ENCODE measurements at places on chromosomes 3 and 15.
A peak's percentile ranks its signal among the peaks of the same experiment; 100 is the strongest.

- no peak for DNase-seq
Measured at GRCh38 chr3:194865061-194865460, 179.4 kb downstream of the FAM43A start.

- no peak for DNase-seq
Measured at GRCh38 chr3:162117961-162118360, 621.4 kb downstream of the OTOL1 start.

- peak; percentile 43 for DNase-seq
Measured at GRCh38 chr3:170811928-170812591, 57.9 kb downstream of the RPL22L1 start.

- DNase-seq: no peak
Measured at GRCh38 chr15:100663086-100663914, 60.9 kb downstream of the ASB7 start.

DNA sequence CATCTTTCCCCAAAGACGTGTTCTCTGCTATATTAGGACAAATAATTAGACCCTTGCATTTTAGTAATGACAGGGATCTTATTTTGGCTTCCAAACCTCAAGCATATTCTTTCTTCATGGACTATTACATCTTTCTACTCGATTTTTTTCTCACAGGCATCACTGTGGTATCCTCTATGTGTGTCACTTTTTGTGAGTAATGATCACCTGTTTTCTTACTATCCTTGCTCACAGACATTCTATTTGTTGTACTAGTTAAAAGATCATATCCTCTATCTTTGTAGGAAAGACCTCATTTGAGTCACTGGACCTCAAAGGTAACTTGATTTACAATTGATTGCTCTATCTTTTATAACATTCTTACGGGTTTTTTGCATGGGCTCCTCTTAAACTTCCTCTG is 6.8 kb downstream of the C3orf80 start:
- no peak for DNase-seq

- no peak for DNase-seq
Measured at GRCh38 chr3:7371693-7372572, 511.0 kb downstream of the GRM7 start.

DNA sequence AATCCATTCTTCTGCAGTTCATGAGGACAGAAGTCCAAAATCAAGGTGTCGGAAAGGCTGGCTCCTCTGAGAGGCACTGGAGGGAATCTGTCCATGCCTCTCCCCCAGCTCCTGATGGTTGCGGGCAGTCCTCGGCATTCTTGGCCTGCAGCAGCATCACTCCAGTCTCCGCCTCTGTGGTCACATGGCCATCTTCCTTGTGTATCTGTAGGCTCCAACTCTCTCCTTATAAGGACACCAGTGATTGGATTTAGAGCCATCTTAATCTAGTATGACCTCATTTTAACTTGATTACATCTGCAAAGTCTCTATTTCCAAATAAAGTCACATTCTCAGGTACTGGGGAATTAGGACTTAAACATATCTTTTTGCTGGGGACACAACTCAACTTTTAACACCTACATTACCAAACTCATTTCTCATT is 56.0 kb upstream of the FLNB start:
- DNase-seq: no peak

- no peak for DNase-seq
Measured at GRCh38 chr3:43024181-43024885, 45.2 kb downstream of the GASK1A start.

DNA sequence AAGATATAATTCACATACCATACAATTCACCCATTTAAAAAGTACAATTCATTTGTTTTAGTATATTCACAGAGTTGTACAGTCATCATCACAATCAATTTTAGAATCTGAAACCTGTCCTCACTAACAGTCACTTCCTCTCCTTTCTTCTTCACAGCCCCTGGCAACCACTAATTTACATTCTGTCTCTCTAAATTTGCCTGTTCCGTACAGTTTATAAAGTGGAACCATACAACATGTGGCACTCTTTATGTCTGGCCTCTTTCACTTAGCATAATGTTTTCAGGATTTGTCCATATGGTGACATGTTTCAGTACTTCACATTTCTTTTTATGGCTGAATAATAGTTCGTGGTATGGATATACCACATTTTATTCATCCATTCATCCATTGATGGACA is 22.7 kb downstream of the ERICH6 start:
- DNase-seq: no peak

GRCh38 chr3:183825456-183826161 is at the start of gene MAP6D1:
TSS of gene MAP6D1 (minus strand) at chr3:183825577. CDS start at chr3:183825547, 30 bp downstream.
- no peak for DNase-seq

DNA sequence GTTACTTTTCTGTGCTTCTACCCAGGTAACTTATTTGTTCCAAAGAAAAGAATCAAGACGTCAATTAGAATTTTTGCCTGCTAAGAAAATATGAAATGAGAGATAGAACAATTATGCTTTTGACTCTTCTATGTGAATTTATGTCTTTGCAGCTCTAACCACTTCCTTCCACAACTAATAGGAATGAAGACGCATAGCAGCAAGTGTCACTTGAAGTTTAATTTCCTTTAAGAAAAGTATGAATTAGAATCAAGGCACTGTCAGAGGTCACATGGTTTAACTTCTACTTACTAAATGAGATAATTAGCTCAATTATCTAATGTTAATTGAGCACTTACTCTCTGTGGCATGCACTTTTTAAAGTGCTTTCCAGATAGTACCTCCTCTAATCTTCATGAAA is 3.3 kb downstream of the WDR49 start:
- DNase-seq: no peak

GRCh38 chr3:8220291-8220690 is 281.3 kb upstream of the LMCD1 start:
- DNase-seq: no peak

- no peak for DNase-seq
Measured at GRCh38 chr15:98653686-98654085, 5.3 kb downstream of the IGF1R start.

DNA sequence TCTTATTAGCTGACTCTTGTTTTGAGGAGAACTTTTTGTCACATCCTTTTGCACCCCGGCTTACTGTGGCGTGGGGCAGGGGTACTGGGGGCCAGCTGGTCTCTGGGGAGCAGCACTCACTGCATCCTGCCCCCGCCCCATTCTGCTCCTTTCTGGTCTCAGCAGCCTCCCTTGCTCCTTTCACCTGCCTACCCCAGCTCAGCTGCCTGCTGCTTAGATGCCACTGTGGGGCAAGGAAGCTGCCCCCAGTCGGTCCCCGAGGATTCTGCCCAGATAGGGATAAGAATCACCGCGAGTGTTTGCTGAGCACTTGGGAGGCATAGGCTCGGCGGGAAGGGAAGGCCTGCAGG is 32.0 kb downstream of the APBA2 start:
- DNase-seq: no peak

GRCh38 chr3:37987751-37988179 is 2.8 kb upstream of the VILL start:
- DNase-seq: no peak

GRCh38 chr15:71800190-71800589 is 10.2 kb upstream of the NR2E3 start:
- no peak for DNase-seq

GRCh38 chr3:132786890-132787289 is 64.7 kb upstream of the NPHP3 start:
- DNase-seq: no peak

GRCh38 chr15:61830536-61831330 is 229.5 kb downstream of the VPS13C start:
- DNase-seq: no peak

DNA sequence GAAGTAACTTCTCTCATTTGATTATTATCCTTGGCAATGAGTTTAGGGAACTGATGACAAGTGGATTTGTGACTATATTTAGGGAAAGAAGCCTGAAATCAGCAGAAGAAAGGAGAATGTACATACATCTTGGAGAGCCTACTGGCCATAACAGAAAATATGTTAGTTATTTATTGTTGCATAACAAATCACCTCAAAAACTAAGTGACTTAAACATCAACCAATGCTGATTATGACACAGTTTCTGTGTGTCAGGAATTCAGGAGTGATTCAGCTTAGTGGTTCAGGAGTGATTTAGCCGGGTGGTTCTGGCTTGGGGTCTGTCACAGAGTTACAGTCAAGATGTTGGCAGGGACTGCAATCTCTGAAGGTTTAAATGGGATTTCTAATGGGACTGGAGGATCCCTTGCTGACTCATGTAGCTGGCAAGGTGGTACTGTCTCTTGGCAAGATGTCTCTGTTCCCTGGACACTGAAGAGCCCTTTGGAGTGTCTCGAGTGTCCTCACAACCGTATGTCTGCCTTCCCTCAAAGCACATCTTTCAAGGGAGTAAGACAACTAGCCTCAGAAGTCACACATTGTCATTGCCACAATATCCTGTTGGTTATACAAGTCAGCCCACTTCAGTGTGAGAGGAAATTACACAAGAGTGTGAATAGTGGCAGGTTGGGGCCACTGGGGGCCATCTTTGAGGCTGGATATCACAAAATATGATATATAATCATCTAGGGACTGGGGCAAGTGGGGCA is 248.9 kb downstream of the SV2B start:
- DNase-seq: no peak

GRCh38 chr3:117572786-117573185 is 863.2 kb downstream of the TUSC7 start:
- DNase-seq: no peak

DNA sequence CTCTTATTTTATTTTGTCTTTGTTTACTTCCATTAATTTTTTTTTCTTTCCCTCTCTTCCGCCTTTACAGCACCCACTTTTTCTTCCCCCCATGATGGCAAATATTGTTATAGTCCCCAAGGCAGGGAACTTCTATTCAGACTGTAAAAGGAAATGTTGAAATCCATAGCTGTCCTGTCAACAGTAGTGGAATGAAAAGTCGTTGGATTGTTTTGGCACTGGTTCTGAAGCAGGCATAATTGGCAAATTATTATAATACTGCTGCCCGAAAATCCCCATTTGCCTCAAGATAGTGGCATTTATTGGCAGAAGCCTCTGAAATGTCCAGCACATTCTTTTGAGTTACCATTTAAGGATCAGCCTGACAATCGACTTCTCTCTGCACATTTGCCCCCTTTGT is 150.6 kb downstream of the TPRG1 start:
- DNase-seq: no peak

GRCh38 chr3:64554096-64554920 is 133.5 kb downstream of the ADAMTS9 start:
- DNase-seq: no peak

- DNase-seq: no peak
Measured at GRCh38 chr3:145939431-145939830, 221.6 kb downstream of the PLOD2 start.

GRCh38 chr3:12473511-12473910 is 10.8 kb upstream of the TSEN2 start:
- no peak for DNase-seq

DNA sequence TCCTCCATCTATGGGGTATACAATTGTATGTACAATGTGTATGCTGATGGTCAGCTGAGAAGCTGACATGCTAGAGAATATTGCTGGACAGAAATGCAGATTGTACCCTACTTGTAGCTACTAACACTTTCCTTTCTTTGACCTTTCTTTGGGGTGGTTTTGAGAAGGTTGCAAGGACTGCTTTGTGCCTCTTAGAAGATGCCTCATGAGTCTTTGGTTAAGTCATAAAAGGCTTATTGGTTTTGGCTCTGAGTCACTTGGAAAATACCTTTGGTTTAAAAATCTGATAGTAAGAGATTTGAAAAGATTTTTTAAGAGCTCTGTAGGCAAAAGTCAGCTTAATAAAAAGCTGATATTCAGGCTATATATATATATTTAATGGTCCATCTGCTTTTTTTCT is 71.5 kb downstream of the ZMAT3 start:
- no peak for DNase-seq

Data from T-helper 9 cell (primary cell).